ENCODE measurements at places on chromosomes 4 and X.

GRCh38 chr4:16503421-16504100, 277.3 kb upstream of the TAPT1 start:
- DNase-seq, result no peak

GRCh38 chrX:99078301-99078700, 1331.8 kb downstream of the PCDH19 start:
- no peak for DNase-seq

DNA sequence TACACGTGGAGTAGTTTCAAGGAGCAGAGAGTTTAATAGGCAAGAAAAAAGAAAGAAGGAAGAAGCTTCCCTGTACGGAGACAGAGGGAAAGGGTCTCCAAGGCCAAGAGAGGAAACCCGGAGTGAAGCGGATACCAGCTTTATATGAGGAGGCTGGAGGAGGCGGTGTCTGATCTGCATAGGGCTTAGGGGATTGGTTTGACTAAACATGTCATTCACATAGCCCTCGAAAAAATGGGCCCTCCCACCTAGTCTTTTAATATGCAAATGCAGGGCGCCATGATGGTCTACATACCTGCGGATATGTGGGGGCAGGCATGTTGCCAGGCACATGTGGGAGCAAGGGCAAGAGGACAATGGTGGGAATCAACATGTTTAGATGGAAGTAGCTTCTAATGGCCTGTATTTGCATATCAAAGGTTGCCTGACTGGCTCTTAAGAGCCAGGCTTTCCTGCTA, 103.1 kb upstream of the UGT8 start:
- no peak for DNase-seq

- no peak for DNase-seq
These were observed 25.7 kb upstream of the SHISA3 start for GRCh38 chr4:42371305-42372252.

- no peak for DNase-seq
These were observed 1.0 kb upstream of the USP27X start for GRCh38 chrX:49878128-49878833.

- no peak for DNase-seq
These were observed at the start of gene SRPX2 for GRCh38 chrX:100643956-100644860. SRPX2 (plus strand) TSS chrX:100644199; CDS start chrX:100646323, 2,124 bp downstream.

GRCh38 chr4:18813055-18813454, 791.5 kb upstream of the LCORL start:
- no peak for DNase-seq

DNA sequence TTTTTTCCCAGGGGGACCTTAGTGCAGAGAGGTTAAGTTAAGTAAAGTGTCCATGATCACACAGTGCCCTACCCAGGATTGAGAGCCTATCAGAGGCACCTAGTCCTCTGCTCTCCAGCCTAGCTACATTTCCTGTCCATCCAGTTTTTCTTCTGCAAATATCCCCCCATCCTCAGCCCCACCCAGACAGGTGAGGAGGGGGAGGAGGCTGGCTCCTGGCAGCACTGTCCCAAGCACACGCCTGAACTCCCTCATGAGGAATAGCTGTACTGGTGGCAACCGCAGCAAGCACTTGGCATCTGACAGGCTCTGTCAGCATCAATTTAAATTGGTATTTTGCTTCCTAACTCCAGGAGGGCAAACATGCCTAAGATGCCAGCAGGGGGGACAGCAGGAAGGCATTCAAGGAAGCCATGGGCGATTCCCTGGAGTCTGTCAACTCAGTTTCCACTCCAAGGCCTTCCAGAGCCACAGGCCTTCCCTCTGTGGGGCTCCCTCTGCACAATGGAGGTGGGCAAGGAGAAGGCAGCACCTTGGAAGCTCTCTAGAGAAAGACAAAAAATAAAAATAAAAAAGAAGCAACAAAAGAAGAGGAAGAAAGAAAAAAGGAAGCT, 6.4 kb upstream of the FRMPD3 start:
- no peak for DNase-seq

DNA sequence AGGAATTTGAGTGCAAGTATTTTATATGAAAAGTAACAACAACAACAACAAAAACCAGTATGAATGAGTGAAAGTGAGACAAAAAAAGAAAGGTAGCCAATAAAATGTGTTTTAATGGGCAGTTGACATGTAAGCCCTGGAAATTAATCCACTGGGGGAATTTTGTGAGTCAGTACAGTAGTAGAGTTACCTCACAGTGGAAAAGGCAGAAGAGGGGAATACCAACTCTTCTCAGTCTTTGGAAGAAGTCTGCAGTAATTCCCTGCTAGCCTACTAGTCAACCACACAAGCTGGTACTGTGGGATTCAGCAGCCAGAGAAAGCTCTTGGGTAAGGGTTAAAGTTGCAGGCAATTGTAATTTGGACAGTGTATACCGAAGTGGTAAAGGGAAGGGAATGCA, 76.3 kb upstream of the IL15 start:
- no peak for DNase-seq
